ENCODE measurements at places on chromosomes 6 and 20.

- no peak for DNase-seq
Measured at GRCh38 chr6:74519163-74519562, 686.7 kb downstream of the COL12A1 start.

DNA sequence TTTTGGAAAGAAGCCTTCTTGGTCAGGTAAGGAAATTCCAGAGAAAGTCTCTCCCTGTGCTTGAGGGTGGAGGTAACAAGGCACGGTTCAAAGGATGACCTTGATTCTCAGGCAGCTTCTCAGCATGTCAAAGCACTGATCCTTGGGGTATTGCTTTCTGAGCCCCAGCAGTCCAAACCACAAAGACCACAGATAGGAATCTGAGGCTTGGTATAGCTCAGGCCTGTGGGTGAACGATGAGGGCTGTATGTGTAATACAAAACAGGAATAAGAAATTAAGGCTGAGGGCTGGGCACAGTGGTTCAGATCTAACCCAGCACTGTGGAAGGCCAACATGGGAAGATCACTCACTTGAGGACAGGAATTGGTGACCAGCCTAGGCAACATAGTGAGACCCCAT lies 70.2 kb upstream of the SLC22A1 start:
- DNase-seq, result no peak

DNA sequence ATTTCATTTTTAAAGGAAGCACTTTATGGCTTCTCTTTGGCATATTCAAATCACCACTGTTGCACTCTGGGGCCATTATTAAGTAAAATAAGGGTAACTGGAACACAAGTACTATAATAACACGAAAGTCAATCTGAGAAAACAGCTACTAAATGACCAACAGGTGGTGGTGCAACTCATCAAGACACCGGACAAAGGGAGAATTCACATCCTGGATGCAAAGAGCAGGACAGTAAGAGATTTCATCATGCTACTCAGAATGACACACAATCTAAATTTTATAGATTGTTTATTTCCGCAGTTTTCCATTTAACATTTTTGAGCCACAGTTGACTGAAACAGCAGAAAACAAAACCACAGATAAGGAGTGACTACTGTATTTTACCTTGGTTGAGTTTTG lies 27.6 kb upstream of the LY86 start:
- DNase-seq, result no peak

DNA sequence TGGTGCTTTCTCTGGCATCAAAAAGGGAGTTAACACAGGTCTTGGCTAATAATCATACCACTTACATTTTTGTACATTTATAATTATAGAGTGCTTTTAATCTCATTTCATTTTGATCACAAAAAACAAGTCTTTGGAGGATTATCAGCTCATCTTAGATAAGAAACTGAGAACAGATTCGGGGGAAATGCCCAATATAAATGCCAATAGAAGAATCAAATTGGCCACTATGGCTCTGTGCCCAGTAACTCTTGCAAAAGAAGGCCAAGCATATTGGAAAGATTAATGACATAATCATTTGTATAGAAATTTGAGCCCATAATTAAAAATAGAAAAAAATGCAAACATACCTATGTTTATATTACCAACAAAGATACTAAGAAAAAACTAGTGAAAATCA lies 42.5 kb downstream of the IPCEF1 start:
- no peak for DNase-seq
